ENCODE measurements at places on chromosomes 11 and 22.

GRCh38 chr11:57155400-57155799 is 26.4 kb upstream of the LRRC55 start:
- DNase-seq: no peak

GRCh38 chr22:43983808-43984207 is 28.6 kb downstream of the SAMM50 start:
- DNase-seq: no peak

GRCh38 chr11:6628526-6628925 is 9.3 kb upstream of the TPP1 start:
- DNase-seq: no peak

- no peak for DNase-seq
Observed at GRCh38 chr11:101030015-101030414, 99.6 kb downstream of the PGR start.

GRCh38 chr11:14381968-14382367 is 23.0 kb upstream of the RRAS2 start:
- no peak for DNase-seq

GRCh38 chr22:43754176-43754575 is 57.9 kb downstream of the EFCAB6 start:
- DNase-seq: no peak

GRCh38 chr11:117097389-117098268 is 599 bp downstream of the SIK3 start:
- peak; percentile 69 for DNase-seq

DNA sequence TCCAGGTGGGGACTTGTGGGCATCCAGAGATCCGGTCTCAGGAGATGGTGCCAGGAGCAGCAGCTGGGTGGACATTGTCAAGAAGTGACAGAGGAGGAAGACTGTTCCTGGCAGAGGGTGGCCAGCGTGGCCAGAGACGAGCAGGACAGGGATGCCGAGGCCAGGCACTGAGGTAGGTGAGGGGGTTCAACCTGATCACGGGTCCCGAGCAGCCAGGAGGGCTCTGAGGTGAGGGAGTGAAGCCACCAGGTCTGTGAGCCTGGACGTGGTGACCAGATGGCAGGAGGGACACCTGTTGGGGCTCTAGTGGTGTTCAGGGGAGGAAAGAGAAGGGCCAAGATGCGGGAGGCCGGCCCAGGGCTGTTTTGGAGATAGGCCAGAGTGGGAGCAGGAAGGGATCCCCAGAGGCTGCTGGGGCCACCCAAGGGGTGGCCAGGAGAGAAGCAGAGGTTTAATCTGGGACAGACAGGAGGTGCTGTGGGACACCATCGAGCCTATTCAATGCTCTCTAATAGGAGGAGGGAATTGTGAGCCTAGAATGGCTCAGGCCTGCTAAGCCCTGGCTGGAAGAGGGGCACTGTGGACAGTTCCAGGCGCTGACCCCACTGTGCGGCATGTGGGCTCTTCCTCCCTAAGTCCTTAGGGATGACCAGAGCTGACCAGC is 6.3 kb downstream of the PPM1F start:
- peak; percentile 4 for DNase-seq

DNA sequence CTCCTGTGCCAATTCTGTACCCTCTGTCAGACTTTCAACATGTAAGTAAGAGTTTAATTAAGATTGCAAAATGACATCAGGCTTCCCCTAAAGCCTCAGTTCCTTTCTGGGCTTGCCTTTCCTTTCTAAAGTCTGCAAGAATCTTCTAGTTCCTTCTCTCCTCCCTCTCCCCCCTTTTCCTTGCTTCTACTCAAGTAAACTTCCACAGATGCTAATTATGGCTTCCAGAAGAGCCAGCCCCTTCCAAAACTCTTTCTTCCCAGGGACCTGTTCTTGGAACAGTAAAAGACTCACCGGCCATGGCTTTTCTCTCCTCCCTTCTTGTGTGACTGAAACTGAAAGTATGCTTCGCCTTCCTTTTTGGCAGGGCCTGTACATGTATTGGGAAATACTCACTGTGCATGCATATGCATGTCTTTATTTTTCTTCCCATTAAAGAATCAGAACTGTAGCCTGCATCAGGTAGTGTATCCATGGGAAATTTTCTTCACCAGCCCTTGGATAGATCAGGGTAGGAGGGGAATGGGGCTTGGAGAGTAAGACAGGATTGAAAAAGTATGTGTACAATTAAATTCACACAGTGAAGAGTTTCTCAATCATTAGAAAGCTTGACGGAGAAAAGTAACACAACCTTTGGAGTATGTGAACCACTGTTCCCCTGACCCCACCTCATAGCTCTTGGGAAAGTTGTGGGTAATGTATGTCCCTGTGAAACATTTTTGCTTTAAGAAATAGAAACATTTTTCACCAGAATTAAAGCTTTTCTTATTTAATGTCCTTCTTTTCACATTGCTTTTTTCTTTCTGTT is at the start of gene CASP1:
CASP1 (minus strand) TSS at position 332 of the 808 bp plus-strand sequence; CDS start at position 301, 31 bp downstream.
- peak; percentile 91 for DNase-seq

- peak; percentile 25 for DNase-seq
Observed at GRCh38 chr22:41132550-41132949, 40.2 kb downstream of the EP300 start.

GRCh38 chr11:70583781-70584218 is 185.5 kb downstream of the CTTN start:
- no peak for DNase-seq

DNA sequence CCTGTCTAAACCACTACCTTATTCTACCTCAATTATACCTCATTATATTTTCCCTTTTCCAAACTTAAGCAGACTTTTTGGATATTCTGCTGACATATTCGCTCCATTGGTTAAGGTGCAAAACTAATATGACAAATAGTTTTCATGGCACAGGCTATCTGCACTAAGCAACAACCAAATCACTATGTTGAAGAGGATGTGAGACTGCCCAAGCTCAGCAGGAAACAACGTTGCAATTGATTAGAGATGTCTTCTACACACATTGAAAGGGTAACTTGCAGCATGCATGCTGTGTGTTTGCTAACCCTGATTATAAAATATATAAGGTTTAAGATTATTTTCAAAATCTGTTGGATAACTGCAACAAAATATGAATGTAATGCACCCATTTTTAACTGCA is 61.6 kb downstream of the STK33 start:
- DNase-seq: no peak

- DNase-seq: no peak
Observed at GRCh38 chr11:117826832-117827231, 2.3 kb upstream of the FXYD2 start.

DNA sequence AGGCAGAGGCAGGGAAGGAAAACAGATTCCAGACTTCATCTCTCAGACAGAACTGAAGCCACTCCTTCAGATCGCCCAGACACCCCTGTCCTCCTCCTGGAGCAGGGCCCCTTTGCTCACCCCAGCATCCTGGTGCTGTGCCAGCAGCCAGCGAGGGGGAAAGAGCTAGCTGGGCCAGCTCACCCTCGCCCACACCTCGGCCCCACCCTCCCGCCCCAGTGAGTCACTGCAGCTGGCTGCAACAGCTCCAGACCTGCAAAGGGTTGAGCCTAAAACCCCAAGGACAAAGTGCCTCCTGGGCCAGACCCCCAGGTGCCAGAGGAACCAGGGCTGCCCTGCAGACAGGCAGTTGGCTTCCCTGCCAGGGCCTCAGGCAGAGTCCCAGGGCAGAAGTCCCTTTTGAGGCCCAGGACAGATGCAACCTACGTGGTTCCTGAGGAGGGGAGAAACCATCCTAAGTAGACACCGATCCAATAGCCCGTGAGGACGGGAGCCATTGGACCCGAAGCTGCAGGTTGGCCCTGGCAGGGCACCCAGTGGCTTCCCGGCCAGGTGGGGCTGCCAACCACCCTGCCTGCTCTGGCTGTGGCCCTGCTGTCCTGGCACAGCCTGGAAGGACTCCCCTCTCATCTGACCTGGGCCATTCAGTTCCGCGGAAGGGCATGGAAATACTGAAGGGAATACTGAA is 7.2 kb downstream of the AHNAK start:
- peak; percentile 95 for DNase-seq

- peak; percentile 14 for DNase-seq
Observed at GRCh38 chr11:129061492-129062230, 119.0 kb upstream of the TP53AIP1 start.

- DNase-seq: peak; percentile 74
Observed at GRCh38 chr22:49992921-49993648, 19.5 kb downstream of the IL17REL start.

DNA sequence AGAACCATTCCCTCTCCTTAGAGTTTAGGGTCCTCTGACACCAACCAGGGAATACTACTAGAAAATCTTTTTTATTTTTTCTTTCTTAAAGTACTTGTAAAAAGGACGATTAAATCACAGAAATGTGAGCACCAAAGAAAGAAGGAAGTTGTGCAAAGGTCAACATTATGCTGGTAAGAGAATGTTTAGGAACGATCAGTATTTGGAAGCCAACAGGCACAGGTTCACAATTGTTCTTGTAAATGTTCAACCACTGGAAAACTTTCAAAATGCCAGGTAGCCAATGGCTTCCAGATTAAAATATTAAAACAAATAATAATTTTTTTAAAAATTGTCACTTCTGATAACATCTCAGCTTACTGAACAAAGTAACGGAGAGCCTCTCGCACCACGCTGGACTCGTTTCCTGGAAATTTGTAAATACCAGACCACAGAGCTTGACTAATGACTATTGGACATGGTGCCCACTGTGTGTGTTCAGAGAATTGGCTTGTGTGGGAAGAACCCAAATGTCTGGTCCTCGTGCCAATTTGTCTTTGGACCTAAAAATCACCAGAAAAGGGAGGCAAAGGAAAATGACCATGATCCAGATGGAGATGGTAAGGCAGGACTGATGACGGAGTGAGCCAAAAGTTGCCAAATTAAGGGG is 20.8 kb downstream of the COMMD9 start:
- DNase-seq: no peak

- DNase-seq: peak; percentile 15
Observed at GRCh38 chr11:96817482-96818399, 427.9 kb downstream of the JRKL start.

GRCh38 chr11:126716456-126717083 is 284.0 kb downstream of the KIRREL3 start:
- DNase-seq: peak; percentile 80

DNA sequence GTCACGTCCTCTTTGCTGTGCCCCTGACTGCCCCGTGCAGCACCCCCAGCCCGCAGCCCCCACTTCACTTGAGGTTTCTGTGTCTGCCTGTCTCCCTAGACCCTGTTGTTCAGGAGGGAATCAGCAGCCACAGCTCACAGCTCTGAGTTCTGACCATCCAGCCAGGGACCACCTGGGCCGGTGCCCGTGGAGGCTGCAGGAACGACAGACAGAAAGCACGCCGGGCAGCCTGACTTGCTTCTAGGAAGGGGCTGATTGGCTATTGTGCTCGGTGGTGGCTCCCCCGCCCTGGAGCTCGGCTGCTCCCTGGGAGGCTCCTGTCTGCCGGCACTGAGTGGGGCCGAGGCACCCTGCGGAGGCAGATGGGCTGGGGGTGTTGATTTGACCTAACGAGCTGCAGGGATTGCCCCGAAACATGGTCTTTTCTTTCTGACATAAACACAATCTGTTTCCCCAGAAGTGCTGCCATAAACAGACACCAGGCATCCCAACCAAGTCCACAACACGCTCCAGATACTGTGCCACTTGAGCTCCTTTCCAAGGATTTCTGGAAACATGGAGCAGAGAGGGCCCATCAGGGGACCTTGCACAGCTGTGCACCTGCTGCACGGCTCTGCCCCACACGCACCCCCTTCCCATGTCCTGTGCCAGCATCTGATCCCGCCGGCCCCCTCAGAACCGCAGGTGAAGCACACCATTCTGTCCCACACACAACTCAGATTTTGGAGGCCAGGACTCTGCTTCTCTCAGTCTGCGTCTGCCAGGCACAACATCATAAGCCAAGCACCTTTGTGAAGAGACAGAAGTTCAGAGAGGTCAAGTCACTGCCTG is 855.9 kb downstream of the TBC1D22A start:
- DNase-seq: no peak

DNA sequence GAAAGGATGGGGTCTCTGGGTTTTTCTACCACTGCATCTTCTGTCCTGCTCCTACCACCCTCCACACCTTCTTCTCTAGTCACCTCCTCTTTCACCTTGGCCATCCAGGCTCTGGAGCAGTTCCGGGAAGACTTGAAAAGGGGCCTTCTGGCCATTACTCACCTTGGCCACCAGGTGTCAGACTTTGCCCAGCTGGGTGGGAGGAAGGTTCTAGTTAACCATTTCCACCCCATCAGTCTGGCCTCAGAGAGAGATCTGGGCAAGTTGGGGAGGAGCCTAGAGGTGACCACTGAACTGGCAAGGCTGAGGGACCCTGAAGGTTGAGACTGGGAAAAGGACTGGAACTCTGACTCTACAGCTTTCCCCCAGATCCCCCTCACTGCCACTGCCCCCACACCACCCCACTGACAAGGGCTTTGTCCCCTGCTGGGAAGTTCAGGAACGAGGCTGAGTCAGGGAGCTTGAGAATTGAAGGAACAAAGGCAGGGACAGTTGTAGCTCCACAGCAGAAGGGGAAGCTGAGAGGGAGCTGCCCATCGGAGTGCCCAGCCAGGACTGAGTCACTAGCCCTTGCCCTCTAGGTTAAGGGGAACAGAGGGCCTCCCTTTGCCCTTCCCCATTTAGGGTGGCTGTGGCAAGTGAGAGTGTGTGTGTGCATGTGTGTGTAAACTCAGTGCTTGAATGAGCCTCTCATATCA is 3.7 kb upstream of the POLD4 start:
- DNase-seq: peak; percentile 91

DNA sequence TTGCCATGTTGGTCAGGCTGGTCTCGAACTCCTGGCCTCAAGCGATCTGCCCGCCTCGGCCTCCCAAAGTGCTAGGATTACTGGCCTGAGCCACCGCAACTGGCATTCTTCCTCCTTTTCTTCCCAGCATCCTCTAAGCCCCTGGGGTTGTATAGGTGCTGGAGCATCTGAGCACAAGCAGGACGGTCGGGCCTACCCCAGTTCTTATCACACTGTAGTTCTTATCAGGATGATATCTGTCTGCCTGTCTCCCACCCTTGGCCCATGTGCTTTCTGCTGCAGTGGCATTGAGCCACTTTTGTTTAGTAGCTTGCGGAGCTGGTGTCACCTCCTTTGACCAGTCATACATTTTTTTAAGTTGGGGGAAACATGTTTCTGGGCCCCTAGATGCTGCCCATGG is 1.9 kb downstream of the RHOD start:
- no peak for DNase-seq

DNA sequence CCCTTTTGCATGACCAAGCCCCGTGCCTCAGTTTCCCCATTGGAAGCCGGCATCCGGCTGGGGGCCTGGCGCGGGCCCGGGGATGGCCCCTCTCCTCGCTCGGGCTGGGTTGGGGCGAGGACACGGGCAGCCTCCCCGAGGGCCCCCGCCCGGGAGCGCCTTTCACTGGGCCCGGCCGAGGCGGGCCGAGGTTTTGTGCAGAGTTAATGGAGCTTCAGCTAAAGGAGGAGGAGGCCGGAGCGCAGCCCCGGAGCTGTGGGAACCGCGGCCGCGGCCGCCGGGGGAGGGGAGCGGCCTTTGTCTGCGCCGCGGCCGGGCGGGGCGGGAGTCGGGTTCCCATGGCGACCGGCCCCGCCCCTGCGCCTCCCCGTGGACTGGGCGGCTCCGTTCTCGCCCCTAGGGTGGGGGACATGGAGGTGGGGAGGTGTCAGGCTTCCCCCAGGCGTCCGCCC is 1.4 kb upstream of the MAPK11 start:
- peak; percentile 83 for DNase-seq

Data from adipocyte (in vitro differentiated cells).